Fibroblast of pulmonary artery (primary cell): ENCODE measurements at places on chromosomes 6 and 20.

- no peak for DNase-seq
Measured at GRCh38 chr6:5967594-5967993, 39.1 kb downstream of the NRN1 start.

- no peak for DNase-seq
Measured at GRCh38 chr20:56845546-56846086, 216.5 kb downstream of the TFAP2C start.

DNA sequence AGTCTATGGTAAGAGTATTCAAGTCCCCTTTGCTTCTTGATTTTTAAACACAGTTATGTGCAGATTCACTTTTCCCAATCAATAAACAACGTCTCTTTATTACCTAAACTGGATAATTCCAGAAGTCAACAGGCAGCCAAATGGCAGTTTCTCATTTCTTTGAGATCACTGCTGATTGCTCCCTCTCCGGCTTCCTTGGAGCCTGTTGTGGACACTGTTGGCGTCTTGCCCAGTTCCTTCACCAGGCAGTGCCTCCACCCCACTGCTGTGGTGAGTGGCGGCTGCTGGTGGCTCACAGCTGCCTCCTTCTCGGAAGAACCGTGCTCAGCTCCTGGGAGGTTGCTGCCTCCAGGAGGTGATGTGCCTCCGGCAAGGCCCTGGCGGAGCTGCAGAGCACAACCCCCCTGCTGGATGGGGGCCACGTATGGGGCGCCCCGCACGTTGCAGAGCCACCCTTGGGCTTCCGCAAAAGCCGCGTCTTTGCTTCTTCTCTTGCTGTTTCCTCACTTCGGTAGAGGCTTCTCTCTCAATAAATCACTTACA, 105.1 kb upstream of the CNKSR3 start:
- DNase-seq = peak; percentile 87

DNA sequence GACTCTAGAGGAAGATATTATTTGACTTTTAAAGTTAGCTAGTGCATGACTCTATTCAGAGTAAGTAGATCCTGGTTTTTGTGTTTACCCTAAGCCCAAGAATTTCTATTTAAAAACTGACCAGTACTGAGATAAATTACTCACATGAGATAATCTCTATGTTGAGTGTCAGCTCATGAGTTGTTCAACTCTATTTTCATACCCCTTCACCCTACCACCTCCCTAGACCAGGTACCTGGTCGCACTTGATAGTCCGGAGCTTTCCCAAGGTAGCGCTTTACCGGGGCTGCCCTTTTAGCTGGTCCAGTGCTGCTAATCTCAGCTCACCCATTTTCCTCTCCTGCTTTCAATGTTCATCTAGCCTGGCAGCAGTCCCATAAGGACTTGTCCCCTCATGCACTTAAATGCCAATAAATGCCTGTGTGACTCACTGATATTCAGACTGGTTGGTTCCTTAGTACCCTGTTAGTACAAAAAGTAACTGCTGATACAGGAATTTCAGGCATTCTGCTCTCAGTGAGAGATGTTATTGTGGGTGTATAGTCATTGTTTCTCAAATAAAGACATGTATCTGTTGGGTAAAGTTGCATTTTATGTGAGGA, 503.9 kb downstream of the ADGRB3 start:
- DNase-seq = no peak

- no peak for DNase-seq
Measured at GRCh38 chr6:29465801-29466200, 8.8 kb downstream of the OR2H1 start.

DNA sequence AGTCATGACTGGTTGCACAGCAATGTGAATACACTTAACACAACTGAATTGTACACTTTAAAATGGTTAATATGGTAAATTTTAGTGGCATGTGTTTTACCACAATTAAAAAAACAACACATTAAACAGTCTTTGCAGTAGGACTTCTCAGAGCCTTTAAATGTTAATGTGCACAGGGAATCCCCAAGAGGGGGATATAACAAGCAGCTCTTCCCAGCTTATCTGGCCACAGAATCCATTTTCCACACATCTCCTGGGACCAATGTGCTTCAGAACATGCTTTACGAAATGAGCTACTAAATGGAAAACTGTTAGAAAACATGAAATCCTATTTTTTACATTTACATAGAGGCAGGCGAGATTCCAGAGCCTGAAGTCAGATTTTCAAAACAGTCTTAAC, 44.4 kb downstream of the FYN start:
- DNase-seq = no peak

GRCh38 chr6:163165922-163166321, 248.6 kb upstream of the QKI start:
- DNase-seq = no peak

- DNase-seq = no peak
Measured at GRCh38 chr6:1423578-1423977, 34.2 kb downstream of the FOXF2 start.

GRCh38 chr6:21259660-21260059, 333.9 kb upstream of the SOX4 start:
- no peak for DNase-seq

GRCh38 chr20:45949542-45950329, 15.3 kb downstream of the PCIF1 start:
- no peak for DNase-seq

DNA sequence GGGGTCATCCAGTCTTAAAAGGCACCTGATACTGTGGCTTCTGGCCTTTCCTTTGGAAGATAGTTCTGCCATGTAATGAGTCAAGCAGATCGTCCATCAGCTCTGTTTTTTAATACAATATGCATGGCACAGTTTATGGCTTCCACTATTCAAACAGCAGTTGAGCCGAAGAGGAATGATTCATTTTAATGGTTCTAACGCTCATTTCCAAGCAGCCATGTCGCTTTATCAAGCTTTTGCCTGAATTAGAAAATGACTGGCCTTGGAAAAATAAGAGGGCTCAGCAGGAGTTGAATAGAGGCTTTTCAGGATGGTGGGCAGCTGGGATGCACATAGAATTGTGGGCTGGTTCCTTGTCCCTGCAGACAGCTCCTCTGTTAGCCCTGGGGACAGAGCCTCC, 138.1 kb downstream of the SOBP start:
- no peak for DNase-seq

DNA sequence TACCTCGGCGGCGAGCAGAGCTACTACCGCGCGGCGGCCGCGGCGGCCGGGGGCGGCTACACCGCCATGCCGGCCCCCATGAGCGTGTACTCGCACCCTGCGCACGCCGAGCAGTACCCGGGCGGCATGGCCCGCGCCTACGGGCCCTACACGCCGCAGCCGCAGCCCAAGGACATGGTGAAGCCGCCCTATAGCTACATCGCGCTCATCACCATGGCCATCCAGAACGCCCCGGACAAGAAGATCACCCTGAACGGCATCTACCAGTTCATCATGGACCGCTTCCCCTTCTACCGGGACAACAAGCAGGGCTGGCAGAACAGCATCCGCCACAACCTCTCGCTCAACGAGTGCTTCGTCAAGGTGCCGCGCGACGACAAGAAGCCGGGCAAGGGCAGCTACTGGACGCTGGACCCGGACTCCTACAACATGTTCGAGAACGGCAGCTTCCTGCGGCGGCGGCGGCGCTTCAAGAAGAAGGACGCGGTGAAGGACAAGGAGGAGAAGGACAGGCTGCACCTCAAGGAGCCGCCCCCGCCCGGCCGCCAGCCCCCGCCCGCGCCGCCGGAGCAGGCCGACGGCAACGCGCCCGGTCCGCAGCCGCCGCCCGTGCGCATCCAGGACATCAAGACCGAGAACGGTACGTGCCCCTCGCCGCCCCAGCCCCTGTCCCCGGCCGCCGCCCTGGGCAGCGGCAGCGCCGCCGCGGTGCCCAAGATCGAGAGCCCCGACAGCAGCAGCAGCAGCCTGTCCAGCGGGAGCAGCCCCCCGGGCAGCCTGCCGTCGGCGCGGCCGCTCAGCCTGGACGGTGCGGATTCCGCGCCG, 994 bp downstream of the FOXC1 start:
- DNase-seq = peak; percentile 49

DNA sequence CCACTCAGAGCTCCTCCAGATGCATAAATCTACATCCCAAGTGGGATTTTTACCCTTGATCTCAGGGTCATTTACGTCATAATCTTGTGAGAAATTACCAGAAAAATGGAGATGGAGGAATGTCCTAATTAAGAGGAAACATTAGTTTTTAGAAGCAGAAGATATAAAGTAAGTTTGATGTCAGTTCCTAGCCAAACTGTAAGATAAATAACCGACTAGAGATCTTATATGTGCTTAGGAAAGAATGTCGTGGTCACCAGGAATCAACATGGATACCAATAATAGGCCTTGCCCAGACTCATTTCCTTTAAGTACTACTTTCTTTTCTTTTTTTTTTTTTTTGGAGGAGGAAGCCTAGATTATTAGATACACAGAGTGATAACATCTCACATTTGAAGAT, 186.9 kb downstream of the UTRN start:
- DNase-seq = no peak

DNA sequence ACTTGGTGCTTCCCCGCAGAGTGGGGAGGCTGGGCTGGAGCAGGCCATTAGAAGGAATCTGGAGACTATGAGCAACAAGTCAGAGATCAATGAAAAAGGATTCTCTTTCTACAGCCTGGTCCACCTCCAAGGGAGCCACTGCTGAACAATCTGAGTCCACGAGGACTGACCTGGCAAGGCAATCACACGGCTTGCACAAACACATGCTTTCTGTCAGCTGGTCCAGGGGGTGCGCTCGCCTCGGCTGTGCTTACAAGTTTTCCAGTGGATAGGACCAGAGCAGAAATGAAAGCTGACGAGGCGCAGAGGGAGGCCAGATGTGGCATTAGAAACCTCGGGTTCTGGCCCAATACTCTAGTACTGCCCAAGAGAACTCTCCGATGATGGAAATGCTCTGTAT, 18.1 kb downstream of the KCNK5 start:
- no peak for DNase-seq

GRCh38 chr6:11462742-11463397, 74.7 kb upstream of the TMEM170B start:
- no peak for DNase-seq

- no peak for DNase-seq
Measured at GRCh38 chr6:24632573-24632972, 13.4 kb downstream of the KIAA0319 start.

DNA sequence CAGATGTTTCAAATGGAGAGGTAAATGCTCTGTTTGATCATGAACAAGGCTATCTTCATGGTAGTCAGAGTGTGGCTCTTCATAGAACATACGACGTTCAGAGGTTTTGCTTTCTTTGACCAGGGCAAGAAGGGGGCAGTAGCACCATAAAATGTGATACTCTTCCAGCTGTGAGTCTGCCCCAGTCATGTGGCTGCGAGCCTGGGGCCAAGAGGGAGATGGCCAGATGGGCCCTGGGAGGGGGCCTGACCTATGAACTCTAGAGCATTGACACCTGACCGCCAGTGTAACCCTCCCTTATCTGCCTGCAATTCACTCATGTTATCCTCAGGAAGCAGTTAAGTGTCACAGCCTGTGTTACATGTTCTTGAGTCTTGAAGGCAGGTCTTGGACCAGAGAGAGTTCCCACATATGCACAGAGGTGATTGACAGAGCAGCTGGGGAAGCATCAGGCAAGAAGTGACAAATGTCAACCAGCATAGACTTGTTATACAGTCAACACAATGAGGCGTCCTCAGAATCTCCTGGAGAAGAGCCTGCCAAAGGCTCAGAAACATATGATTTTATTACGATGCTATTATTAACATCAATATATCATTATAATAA, 55.0 kb downstream of the SCML4 start:
- no peak for DNase-seq

DNA sequence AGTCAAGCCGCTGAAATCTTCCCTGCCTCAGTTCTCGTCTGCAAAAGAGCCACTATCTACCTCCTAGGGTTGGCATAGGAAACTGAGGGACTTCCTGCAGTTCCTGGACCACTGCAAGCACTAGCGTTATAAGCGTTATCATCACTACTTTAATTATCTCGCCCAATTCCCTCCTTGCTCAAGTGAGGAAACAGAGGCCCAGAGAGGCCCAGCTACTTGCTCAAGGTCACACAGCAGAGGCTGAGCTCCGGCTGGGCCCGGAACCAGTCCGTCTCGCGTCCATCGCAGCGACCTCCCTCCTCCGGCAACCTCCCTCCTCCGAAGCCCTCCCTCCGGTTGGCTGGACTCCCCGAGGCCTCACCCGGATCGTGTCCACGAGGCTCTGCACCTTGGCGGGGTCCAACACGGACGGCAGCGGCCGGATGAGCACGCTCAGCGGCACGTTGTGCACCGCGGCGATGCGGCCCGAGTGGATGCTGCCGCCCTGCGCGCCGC, 338 bp downstream of the SRXN1 start:
- DNase-seq = peak; percentile 61

DNA sequence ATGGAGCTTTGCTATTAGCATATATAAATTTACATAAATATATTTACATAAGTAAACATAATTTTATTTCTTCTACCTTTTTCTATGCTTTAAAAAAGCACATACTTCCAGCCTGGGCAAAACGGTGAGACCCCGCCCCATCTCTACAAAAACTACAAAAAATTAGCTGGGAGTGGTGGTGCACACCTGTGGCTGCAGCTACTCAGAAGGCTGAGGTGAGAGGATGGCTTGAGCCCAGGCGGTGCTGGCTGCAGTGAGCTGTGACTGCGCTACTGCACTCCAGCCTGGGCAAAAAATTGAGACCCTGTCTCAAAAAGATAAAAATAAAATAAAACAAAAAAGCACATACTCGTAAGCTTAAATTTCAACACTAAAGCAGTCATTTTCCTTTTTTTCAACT, 30.3 kb downstream of the ELOVL5 start:
- DNase-seq = no peak

- no peak for DNase-seq
Measured at GRCh38 chr20:22475662-22476061, 108.7 kb downstream of the FOXA2 start.

- DNase-seq = no peak
Measured at GRCh38 chr6:41255638-41256246, 27.6 kb downstream of the TREML4 start.

GRCh38 chr6:85388531-85388930, 61.4 kb upstream of the NT5E start:
- DNase-seq = no peak

DNA sequence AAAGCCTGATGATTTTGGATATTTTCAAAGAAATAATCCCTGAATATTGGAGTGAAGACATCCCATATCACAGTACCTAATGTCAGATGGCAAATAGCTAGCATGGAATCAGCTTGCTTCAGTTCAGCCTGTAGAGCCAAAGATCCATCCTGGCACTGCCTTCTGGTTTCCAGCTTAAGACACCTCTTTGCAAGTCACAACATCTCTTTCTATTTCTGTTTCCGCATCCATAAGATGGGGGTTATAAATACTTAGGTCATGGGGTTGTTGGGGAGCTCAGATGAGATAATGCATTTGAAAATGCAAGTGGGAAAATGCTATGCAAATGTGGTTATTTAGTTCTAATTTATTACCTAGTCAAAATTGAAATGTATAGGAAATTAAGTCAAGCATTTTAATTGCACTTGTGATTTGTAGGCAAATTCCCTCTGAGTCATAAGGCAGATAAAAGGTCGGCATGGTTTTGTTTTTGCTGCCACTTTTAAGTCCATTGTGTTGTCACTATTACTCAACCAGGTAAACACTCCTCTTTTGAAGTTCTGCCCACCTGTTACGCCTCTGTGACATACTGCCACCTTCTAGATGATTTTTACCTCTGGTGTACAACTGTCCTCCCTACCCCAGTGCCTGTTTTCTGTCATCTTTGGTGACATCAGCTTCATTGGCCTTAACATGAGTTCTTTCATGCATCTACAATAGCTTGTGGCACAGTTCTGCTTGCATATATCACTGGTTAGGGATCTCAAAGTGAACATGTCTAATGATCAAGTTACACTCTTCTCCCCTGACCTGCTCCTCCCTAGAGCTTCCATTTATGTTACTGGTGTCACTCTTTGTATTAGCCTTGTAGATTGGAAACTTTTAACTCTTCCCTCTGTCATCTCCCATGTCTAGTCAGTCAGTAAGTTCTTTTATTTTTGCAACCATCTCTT, 96.6 kb downstream of the CDKAL1 start:
- no peak for DNase-seq

- no peak for DNase-seq
Measured at GRCh38 chr6:158361068-158361467, 48.8 kb downstream of the TULP4 start.
